ENCODE measurements at places on chromosomes 6 and 20.

DNA sequence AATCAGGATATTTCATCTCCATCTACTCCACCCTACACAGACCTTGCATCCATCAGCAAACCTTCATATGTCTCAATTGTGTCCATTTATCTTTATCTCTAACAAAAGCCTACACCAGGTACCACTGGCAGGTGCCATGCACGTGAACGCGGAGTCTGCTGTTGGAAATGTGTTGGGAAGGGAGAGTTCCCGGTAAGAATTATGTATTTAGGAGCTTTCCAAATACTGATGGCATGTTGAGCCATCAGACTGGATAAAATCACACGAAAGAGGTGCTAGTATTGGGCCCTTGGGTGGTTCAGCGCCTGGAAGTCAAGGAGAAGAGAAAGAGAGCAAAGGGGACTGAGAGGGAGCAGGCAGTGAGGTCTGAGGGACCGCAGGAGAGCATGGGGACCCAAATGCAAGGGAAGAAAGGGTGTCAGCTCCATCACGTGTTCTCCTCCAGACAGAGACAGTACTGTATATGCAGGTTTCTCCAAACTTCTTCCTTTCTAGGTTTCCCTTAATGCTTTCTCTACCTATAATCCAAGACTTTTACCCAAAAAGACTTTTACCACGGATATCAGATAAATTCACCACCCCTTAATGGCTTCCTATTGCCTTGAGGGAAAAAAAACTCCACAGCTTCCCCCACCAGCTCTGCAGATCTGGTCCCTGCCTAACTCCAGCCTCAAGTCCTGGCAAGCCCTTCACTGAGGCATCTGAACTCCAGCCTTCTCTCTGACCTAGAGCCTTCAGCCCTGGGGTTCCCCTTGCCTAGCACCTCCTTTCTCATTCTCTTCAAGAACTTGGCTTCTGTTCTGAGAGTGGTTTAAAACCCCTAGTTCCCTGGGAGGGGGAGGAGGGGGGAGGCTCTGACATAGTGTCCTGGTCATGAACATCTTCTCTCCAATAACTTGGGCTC is 4.8 kb upstream of the ZNF217 start:
- DNase-seq, result peak; percentile 11

DNA sequence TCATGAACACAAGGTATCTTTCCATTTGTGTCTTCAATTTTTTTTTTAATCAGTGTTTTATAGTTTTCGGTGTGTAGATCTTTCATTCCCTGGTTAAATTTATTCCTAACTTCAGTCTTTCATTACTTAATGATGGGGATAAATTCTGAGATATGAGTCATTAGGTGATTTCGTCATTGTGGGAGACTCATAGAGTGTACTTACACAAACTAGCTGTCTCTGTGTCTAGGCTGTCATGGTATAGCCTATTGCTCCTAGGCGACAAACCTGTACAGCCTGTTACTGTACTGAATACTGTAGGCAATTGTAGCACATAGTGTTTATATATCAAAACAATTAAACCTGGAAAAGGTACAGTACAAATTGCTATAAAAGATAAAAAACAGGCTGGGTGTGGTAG is 42.1 kb downstream of the SMAP1 start:
- no peak for DNase-seq

GRCh38 chr6:116326181-116326671 is 44.5 kb upstream of the DSE start:
- DNase-seq, result no peak

- no peak for DNase-seq
These were observed 38.0 kb downstream of the RCAN2 start for GRCh38 chr6:46453216-46453615.

DNA sequence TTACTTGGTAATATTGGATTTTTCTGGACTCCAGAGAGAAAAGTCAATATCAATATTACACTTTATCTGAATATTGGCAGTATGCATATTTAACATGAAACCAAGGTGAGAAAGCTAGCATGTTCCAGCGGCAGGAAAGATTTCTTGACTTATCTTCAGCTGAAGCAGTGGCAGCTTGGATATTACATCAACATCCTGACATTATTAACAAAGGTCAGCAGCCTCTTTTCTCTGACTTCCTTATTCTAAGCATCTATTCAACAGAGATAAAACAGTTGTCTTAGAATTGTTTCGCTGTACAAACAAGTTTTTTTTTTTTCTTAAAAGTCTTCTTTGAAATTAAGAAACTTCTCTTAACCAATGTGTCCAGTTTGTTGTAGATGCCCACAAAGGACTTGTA is 11.8 kb downstream of the DCBLD1 start:
- no peak for DNase-seq

DNA sequence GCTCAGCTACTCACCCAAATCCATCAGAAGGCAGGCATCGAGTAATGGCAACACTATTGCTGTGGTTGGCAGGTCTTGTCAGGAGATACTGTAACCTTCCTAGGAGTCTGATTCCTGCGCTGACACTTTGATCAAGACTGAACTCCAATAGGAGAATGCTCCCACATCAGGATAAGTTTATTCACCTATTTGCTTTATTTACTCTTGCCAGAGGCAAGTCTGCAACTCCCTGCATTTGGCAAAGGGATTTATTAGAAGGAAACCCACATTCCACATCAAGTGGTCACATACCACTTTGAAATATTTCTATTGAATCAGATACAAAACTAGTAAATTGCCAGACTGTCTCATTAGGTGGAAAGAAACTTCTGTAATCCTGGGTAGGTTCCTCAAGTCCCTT is 43.5 kb downstream of the ZFAND3 start:
- no peak for DNase-seq

DNA sequence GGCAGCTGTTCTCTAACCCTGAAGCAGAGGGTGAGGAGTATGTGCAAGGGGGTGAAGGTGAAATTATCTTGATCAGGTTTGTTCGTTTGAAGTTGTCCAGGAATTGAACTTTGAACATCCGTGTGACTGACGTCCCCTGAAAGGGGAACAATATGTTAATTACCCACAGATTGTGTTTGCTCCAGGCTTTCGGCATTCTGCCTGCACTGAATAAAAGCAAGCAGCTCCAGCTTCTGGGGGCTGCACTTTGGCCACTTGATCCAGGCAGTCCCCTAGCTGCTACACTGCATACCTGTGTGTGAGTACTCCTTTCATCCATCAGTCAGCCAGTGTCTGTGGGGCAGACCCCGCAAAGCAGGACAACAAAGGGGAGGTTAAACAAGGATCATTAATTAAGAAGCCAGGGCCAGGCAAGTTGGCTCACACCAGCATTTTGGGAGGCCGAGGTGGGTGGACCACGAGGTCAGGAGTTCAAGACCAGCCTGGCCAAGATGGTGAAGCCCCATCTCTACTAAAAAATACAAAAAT is 104.8 kb upstream of the BTN3A2 start:
- no peak for DNase-seq

GRCh38 chr20:19885939-19886660 is 128.0 kb downstream of the RIN2 start:
- peak; percentile 80 for DNase-seq

DNA sequence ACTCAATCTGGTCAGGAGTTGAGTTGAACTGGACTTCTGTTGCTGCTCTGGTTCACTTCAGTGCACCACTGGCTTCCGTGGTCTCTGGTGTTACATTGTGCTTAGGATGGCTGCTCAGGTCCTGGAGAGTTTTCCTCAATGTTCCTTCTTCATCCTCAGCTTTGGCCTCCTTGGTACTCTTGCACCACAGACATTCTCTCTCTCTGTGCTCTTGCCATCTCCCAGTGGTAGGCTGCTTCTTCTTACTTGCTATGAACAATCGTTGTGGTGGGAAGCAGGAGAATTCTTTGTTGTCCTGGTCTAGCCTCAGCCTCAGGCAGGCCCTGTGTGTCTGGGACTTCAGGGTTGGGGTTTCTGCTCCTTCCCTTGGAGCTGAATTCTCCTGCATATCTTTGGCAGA is 14.5 kb upstream of the DUSP22 start:
- DNase-seq, result no peak

GRCh38 chr6:25196464-25196863 is 82.7 kb upstream of the CARMIL1 start:
- no peak for DNase-seq

DNA sequence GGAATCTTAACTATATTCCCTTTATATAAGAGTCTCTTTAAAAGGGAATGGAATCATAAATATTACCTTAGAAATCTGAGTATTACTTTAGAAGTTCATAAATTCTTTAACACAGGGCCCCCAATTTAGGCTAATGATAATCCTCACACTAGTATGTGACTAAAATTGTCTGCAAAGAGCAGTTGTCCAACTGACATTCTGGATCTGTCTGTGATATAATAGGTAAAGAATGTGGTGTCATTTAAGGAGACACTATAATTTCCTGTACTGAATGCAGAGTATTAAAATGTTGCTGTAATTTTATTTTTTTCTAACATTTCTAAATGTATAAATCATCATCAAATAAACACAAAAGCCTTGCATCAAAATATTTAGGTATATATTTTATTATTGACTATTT is 128.5 kb upstream of the DST start:
- DNase-seq, result no peak

DNA sequence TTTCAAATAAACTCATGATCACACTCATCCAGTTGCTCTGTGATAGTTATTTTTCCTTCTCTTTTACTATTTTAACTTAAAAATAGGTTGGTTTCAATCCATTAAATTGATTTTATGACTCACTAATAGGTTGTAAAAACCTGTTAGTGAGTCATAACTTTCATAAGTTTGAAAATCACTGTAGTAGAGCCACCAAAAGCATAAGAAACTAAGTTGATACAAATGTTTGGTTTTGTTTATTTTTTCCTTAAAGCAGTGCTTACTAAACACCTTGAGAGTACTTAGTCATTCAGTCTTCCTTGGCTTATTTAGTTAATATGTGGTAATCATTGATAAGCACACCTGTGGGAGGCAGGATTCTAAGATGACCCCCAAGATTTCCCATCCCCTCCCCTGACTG is 312.1 kb upstream of the MAN1A1 start:
- DNase-seq, result no peak

DNA sequence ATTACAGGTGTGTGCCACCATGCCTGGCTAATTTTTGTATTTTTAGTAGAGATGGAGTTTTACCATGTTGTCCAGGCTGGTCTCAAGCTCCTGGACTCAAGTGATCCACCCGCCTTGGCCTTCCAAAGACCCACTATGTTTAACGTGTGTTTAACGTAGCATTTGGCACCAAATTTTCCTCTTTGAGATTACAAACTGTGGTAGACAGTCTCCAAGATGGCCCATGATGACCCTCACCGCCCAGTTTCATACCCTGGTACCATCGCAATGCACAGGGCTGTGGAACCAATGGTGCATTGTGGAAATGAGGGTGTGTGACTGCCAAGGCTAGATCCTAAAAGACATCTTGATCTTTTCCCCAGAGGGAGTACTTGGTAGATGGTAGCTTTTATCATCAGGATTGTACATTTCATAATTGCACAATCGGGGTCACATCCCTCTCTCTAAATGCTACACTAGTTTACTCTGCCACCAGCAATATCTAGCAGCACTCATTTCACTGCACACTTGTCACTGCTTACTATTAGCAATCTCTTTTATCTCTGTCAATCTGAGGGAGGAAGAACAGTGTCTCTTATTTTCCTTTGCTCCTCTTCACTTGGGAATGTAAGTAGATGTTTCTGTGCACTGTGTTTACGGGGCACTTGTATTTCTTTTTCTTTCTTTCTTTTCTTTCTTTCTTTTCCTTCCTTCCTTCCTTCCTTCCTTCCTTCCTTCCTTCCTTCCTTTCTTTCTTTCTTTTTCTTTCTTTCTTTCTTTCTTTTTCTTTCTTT is 96.9 kb downstream of the NOL4L start:
- peak; percentile 16 for DNase-seq

DNA sequence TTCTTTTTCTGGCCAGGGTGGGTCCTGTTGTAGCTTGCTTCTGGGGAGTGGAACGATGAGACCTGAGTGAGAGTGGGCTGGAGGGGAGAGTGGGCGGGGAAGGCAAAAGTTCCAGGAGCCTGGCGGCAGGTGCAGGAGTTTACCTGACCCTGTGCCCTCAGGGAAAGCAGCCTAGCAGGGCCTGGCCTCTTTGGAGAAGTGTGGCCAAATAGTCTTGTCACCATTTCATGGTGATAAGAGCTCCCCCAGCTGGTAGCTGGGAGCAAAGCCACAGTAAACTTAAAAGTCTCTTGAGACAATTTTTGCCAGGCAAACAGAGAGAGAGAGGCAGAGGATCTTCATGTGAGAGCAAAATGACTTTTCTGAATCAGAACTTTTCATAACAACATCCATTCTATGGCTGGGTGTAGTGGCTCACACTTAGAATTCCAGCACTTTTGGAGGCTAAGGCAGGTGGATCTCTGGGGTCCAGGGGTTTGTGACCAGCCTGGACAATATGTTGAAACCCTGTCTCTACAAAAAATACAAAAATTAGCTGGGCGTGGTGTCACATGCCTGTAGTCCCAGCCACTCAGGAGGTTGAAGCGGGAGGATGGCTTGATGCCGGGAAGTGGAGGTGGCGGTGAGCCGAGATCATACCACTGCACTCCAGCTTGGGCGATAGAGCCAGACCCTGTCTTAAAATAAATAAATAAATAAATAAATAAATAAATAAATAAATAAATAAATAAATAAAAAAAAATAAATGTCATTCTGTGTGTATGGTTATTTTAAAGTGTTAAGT is 161.8 kb upstream of the SCGN start:
- peak; percentile 62 for DNase-seq

DNA sequence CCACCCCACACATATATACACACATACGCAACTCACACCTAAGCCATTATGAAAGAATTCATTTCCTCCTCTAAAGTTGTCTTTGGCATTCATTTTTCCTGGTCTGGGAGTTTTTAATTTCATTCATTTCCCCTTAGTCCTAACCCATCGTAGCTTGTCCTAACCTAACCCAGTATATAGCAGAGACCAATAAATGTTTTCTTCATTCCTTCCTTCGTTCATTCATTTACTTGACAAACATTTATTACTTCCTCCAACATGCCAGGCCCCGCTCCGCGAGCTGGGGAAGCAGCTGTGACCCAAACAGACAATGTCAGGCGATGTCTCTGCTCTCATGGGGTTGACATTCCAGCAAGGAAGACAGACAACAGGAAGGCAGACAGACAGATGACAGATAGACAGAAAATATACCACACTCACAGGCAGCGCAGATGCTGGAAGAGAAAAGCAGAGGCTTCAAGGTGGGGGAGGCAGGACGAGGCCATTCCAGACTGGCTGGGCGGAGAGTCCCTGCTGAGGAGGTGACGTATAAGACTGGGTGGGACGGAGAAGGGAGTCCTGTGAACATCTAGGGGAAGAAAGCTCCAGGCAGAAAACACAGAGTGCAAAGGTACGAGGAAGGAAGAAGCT is 33.7 kb upstream of the SIRPA start:
- DNase-seq, result no peak

DNA sequence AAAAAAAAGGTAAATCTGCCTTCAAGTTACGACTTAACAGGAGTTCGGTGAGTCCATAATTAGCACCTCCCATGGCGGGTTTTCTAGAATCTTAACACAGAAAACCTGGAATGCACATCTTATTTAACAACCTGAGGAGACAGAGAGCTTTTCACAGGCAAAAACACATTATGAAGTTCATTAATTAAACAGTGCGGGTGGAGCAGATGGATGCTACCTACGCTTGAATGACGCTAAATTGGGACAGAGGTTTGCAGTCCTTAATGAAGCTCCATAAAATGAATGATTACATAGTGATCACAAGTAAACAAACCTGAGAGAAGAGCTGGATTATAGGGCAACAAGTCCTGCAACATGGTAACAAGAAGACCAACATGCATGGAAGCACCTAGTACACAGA is 81.0 kb downstream of the INSM1 start:
- no peak for DNase-seq

GRCh38 chr6:158046201-158047126 is 64.8 kb downstream of the SYNJ2 start:
- no peak for DNase-seq

All from mucosa of descending colon (tissue), 3 donors.